ENCODE measurements at places on chromosomes 11 and 22.

GRCh38 chr11:1388763-1389102 is 1.0 kb upstream of the BRSK2 start:
- DNase-seq: no peak

- DNase-seq: no peak
Measured at GRCh38 chr11:63549411-63549810, 12.8 kb downstream of the PLAAT4 start.

- no peak for DNase-seq
Measured at GRCh38 chr22:42992886-42993479, 22.0 kb downstream of the PACSIN2 start.

DNA sequence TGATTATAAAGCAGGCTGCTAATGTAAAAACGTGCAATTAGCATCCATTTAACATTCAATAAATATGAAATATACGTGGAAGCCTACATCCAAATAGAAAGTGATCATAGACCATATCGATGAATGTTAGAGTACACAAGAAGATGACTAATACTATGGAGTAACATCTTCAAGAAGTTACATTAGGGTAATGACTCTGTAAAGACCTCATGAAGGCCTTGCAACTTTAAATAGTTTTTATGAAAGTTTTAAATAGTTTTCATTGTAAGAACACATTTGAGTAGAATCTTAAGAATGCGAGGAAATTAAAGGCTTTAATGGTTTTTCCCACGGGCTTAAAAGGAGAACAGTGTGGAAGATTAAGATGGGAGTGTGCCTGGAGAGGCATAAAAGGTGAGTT is 1.4 kb downstream of the TRIM34 start:
- peak; percentile 24 for DNase-seq

GRCh38 chr11:2980168-2980840 is 11.8 kb downstream of the NAP1L4 start:
- no peak for DNase-seq

DNA sequence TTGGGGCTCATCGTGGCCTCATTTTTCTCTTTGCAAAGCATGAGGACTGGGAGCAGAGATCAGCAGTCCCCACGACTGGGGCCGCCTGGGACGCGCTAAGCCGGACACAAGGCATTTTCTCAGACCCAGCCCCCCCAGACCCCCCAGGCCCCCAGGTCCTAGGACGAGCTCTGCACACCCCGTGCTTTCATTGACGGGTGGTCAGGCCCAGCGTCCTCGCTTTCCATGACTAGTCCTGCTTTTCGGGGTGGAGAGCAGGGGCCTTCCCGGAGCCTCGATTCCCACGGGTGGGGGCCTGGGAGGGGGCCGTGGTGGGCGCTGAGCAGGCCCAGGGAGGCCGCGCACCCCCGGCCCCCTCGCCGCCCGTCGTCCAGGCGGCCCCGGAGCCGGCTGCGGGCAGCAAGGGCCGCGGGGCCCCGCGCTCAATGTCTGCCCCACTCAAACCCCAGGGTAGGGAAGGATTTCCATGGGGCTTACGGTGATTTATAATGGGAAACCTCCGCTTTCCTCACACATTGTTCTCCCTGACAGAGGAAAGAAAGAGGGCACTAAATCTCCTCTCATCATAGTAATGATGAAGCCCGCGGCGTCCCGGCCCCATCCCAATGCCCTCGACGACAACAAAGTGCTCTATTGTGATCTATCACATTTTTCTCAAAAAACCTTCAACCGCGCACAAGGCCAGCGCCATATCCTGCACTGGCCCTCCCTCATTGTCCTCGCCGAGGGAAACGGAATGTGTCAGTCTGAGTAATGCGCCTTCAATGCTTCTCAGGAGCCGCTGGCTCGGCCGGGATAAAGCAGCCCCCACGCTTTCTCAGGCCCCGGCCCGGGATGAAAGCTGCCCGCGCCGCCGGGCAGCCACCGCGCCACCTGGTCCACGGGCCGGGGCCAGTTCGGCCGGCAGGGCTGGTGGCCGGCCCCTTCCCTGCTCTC is 10.4 kb upstream of the LINC01488 start:
- no peak for DNase-seq

GRCh38 chr11:14953904-14954303 is 18.2 kb downstream of the CALCA start:
- DNase-seq: no peak

DNA sequence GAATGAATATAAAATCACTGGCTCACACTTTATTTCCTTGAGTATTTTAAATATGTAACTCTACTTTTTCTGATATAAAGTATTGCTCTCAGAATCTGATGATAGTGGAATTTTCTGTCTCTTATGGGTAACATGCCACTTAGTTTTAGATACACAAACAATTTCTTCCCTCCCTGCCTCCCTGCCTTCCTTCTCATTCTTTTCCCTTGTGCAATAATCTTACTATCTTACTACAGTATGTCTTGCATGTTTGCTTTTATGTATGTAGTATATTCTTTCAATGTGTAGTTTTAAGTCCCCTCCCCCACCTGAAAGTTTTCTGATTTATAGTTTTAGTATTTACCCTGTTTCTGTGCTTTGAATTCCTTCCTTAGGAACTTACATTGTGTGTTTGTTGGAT is 48.4 kb downstream of the INSC start:
- no peak for DNase-seq

DNA sequence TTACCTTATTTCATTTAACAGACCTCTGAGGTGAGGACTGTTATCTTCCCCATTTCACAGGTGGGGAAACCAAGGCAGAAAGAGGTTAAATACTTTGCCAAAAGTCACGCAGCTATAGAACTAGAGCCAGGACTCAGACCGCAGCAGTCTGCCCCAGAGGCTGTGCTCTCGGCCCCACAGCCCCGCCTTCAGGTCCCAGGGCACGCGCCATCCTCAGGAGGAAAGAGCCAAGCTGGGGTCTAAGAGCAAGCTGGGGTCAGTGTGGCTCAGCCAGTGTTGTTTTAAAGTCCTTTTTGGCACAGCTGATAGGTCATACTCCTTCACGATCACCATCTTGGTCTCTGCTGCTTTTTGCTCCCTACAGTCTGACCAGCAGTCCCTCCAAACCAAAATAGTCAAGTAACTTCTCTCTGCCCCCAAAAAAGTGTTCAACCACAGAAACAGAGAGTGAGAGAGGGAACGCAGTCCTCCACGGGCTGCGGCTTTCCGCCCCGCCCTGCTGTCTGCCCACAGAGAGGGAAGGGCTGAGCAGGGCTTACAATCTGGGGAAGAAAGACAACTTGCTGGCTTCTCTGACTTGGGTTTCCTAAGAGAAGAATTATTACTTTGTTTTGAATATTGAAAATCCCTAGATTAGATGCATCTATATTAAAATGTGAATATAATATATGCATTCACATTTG is 137.2 kb upstream of the OPCML start:
- DNase-seq: no peak

- no peak for DNase-seq
Measured at GRCh38 chr11:59011655-59012397, 72.5 kb downstream of the GLYATL1 start.
